Activated CD4-positive, alpha-beta T cell treated with anti-CD3 and anti-CD28 coated beads, Interleukin-2, amount 10 ng/mL, durations not matched to agents 24 days and 14 days (primary cell): ENCODE measurements at places on chromosomes 5 and 9. TPM values are rescaled to one million over a fixed set of nuclear protein-coding genes. Genes with fewer than 3 reads are reported as not detected.

DNA sequence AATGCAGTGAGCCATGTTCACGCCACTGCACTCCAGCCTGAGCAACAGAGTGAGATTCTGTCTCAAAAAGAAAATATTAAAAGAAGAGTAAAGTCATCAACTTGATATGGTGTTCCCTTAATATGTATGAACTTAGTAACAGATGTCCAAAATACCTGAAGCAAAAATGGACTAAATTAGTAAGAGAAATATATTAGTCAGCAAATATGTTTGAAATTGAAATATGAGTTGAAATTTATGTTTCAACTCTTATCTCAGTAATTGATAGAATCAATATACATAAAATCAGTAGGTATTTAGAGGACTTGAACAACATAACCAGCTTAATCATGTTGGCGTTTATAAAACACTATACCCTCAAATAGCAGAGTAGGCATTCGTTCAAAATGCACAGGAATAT lies 668.5 kb downstream of the ISL1 start:
- DNase-seq: no peak
- H3K27me3 ChIP-seq: no peaks in the 10 kb centered on the region
- no peak overlapping the region for H3K27ac ChIP-seq
- no peaks in the 10 kb centered on the region for H3K4me1 ChIP-seq

GRCh38 chr5:137432376-137432775 lies 66.8 kb downstream of the SPOCK1 start:
- H3K4me1 ChIP-seq: no peaks in the 10 kb centered on the region
- H3K27ac ChIP-seq: no peak overlapping the region
- DNase-seq: no peak
- no peaks in the 10 kb centered on the region for H3K36me3 ChIP-seq
- no peaks in the 10 kb centered on the region for H3K27me3 ChIP-seq

DNA sequence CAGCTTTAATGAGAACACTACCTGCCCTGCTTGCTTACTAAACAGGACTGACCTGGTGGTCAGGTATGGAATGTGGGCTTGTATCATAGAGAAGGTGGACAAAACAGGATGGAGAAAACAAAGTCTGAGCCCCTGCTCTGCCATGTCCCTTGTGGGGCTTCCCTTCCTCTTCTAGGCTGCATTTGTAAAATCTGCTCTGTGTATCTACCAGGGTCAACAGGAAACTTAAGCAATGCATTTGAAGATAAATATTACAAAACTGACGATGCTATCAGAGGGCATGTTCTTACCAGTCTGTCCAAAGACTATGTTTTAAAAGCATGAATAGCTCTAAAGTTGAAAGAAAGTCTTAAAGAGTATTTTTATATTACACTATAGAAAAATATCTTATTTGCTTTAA lies 228.7 kb downstream of the DCP2 start:
- H3K4me1 ChIP-seq: no peaks in the 10 kb centered on the region
- H3K4me3 ChIP-seq: no peak overlapping the region
- DNase-seq: no peak
- no peak overlapping the region for H3K27ac ChIP-seq

DNA sequence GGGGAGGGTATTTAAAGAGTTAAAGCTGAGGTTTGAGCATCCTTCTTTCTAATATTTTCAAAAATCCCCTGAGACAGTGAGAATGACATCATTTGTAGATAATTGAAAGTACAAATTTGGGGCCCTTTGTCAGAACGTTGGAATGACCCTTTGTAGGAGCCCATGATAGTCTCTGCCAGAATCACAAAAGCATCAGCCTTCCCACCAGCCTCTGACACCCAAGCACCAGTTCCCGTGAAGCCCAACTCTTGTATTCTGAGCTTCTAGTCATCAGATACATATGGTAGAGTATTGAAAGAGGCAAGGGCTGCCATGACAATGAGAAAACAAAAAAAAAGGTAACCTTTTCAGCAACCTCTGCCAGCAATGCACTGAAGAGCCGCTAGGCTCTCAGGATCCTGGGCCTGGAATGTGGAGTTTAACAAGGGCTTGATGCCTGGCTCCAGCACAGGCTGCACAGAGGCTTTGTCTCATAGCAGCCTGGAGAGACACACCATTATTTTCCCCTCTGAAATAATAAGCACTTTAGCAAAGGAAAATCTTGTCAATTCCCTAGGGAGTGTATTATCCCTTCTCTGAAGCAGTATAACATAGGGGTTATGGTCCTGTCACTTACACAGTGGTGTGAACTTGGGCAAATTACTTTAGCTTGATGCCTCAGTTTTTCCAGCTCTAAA lies 114.4 kb downstream of the ZNF608 start:
- no peak overlapping the region for H3K4me3 ChIP-seq
- no peak for DNase-seq
- peaks cover 3% of the 10 kb centered on the region for H3K27me3 ChIP-seq
- H3K4me1 ChIP-seq: no peaks in the 10 kb centered on the region

GRCh38 chr5:113807427-113807991 lies 294.0 kb downstream of the YTHDC2 start:
- H3K4me3 ChIP-seq: no peak overlapping the region
- H3K4me1 ChIP-seq: no peaks in the 10 kb centered on the region
- DNase-seq: no peak
- no peaks in the 10 kb centered on the region for H3K27me3 ChIP-seq

DNA sequence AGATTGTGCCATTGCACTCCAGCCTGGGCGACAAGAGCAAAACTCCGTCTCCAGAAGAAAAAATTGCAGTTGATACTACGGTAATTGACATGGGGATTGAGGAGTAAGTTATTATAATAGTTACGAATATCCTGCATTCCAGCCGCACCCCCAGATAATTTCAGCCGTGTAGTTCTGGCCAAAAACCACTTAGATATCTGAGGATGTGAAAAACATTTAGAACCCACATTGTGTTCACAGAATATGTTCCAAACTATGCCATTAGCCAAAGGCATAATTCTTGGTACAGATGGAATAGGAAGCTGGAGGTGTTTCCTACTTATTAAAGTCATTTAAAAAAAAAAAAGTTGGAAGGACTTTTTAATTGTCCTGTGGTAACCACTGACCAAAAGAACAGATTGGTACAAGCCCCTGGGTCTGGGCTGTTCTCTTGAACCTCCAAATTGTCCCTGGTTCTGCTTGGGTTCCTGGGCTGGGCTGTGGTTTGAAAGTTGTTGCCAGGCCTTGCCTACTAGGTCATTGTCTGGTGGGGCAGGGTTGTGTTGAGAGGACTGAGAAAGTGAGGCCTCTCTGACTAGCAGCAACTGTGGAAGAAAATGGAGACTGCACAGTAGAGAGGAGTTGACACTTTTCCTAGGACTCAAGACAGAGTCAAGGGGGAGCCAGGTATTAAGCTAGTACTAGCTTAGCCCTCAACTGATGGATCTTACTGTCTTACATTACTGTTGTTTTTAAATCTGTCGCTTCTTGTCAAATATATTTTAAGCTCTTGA lies 198.8 kb downstream of the NR3C1 start:
- H3K27me3 ChIP-seq: no peaks in the 10 kb centered on the region
- no peak overlapping the region for H3K4me3 ChIP-seq
- no peak overlapping the region for H3K27ac ChIP-seq

- H3K27me3 ChIP-seq: no peaks in the 10 kb centered on the region
- H3K4me1 ChIP-seq: no peaks in the 10 kb centered on the region
- no peak for DNase-seq
- no peaks in the 10 kb centered on the region for H3K36me3 ChIP-seq
- H3K27ac ChIP-seq: no peak overlapping the region
Measured at GRCh38 chr9:113707953-113708695, 168.0 kb upstream of the ZNF618 start.

- peaks cover 11% of the 10 kb centered on the region for H3K36me3 ChIP-seq
- peak overlapping the region; percentile 43 for H3K27ac ChIP-seq
- H3K27me3 ChIP-seq: no peaks in the 10 kb centered on the region
- DNase-seq: no peak
- peaks cover 36% of the 10 kb centered on the region for H3K4me1 ChIP-seq
Measured at GRCh38 chr5:56123531-56124243, 109.4 kb downstream of the ANKRD55 start.

GRCh38 chr9:5459289-5459829 lies 9.0 kb downstream of the CD274 start:
- peak; percentile 75 for DNase-seq
- peaks cover 58% of the 10 kb centered on the region for H3K4me1 ChIP-seq
- peak overlapping the region; percentile 85 for H3K27ac ChIP-seq

- H3K27ac ChIP-seq: no peak overlapping the region
- no peaks in the 10 kb centered on the region for H3K27me3 ChIP-seq
- H3K36me3 ChIP-seq: no peaks in the 10 kb centered on the region
- DNase-seq: no peak
- H3K4me1 ChIP-seq: no peaks in the 10 kb centered on the region
Measured at GRCh38 chr9:79012561-79012960, 559.2 kb upstream of the TLE4 start.

DNA sequence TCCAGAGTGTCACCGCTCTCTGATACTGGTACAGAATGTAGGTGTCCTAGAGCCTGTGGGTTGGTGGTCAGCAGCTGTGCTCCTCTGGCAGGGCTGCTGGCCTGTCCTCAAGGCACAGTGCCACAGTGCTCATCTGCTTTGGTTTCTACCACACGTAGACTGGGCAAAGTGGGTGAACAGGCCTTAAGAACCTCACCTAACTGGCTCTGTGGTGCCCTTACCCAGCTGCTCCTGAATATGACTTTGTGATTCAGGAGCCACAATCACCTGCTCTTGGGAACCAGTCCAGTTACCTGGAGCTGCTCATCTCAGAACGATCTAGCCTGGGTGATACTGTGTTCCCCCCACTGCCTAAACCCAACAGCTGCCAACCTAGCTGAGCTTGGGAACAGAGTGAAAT lies 6.4 kb downstream of the NOP16 start:
- no peak overlapping the region for H3K4me3 ChIP-seq
- no peaks in the 10 kb centered on the region for H3K27me3 ChIP-seq
- peaks cover 63% of the 10 kb centered on the region for H3K36me3 ChIP-seq
- H3K27ac ChIP-seq: no peak overlapping the region

DNA sequence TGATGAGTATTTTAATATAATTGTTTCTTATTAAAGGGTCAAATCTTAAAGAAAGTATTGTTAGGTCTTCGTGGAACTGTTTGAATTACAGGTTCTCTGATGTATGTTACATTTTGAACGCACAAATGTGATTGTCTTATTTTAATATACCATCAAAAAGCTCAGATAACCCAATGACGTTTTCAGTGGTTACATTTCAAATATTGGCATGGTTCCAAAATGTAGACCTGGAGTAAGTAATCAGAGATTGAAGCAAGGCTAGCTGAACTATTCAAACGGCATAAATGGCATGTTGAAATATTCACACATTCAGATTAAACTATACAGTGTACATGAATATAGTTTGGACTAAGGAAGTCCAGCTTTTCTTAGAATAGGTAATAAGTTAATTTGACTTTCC lies 281.7 kb upstream of the EFNA5 start:
- H3K4me3 ChIP-seq: no peak overlapping the region
- peaks cover 2% of the 10 kb centered on the region for H3K36me3 ChIP-seq
- no peak overlapping the region for H3K27ac ChIP-seq
- no peak for DNase-seq

GRCh38 chr5:151454166-151454565 lies 6.8 kb downstream of the SLC36A1 start:
- no peaks in the 10 kb centered on the region for H3K27me3 ChIP-seq
- H3K27ac ChIP-seq: no peak overlapping the region
- H3K4me3 ChIP-seq: no peak overlapping the region
- peaks cover 2% of the 10 kb centered on the region for H3K4me1 ChIP-seq
- DNase-seq: no peak

- H3K36me3 ChIP-seq: no peaks in the 10 kb centered on the region
- no peak overlapping the region for H3K4me3 ChIP-seq
- DNase-seq: no peak
- no peaks in the 10 kb centered on the region for H3K27me3 ChIP-seq
- H3K4me1 ChIP-seq: no peaks in the 10 kb centered on the region
Measured at GRCh38 chr5:145378226-145378625, 456.9 kb downstream of the PRELID2 start.

DNA sequence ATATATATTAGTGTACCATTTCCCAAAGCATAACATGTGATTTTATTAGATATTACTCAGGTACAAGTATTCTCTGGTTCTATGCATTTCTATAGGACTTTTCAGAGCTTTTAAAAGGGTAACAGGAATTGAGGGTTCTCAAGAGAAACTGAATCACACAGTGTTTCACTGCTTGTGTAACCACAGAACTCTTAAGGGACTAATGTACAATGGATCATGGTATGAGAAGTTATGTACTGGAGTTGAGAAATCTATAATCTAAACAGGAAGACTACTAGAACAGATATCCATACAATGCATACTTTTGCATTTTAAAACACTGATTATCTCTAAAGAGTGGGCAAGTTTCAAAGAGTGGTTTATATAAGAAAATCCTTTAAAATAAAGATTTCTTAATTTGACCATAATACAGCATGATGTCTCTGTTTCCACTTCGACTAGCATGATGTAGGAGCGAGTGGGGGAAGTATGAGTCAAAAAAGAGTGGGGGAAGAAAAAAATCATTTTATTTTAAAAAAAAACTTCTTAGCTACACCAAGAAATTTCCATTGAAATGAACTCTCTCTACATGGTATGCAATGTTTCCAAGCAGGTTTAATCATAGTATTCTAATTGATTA lies 183.5 kb downstream of the RFX3 start:
- no peak overlapping the region for H3K4me3 ChIP-seq
- no peaks in the 10 kb centered on the region for H3K27me3 ChIP-seq
- H3K36me3 ChIP-seq: peaks cover 1% of the 10 kb centered on the region
- H3K27ac ChIP-seq: peak overlapping the region; percentile 66
- DNase-seq: no peak
- peaks cover 15% of the 10 kb centered on the region for H3K4me1 ChIP-seq

- H3K4me3 ChIP-seq: no peak overlapping the region
- peaks cover 4% of the 10 kb centered on the region for H3K27me3 ChIP-seq
- no peak overlapping the region for H3K27ac ChIP-seq
- DNase-seq: no peak
- no peaks in the 10 kb centered on the region for H3K36me3 ChIP-seq
- H3K4me1 ChIP-seq: no peaks in the 10 kb centered on the region
Measured at GRCh38 chr5:130992621-130993020, 172.4 kb downstream of the HINT1 start.

GRCh38 chr5:86500947-86501346 lies 116.8 kb upstream of the COX7C start:
- DNase-seq: no peak
- no peaks in the 10 kb centered on the region for H3K27me3 ChIP-seq

GRCh38 chr5:89008291-89008690 lies 125.3 kb upstream of the MEF2C start:
- DNase-seq: no peak
- no peak overlapping the region for H3K4me3 ChIP-seq
- no peak overlapping the region for H3K27ac ChIP-seq
- no peaks in the 10 kb centered on the region for H3K4me1 ChIP-seq
- H3K27me3 ChIP-seq: peaks cover 3% of the 10 kb centered on the region
- H3K36me3 ChIP-seq: no peaks in the 10 kb centered on the region

GRCh38 chr5:53543401-53543800 lies 17.0 kb upstream of the NDUFS4 start:
- DNase-seq: no peak
- H3K27me3 ChIP-seq: peaks cover 23% of the 10 kb centered on the region
- H3K4me3 ChIP-seq: no peak overlapping the region
- no peak overlapping the region for H3K27ac ChIP-seq

- H3K4me3 ChIP-seq: no peak overlapping the region
- no peak overlapping the region for H3K27ac ChIP-seq
- H3K36me3 ChIP-seq: peaks cover 23% of the 10 kb centered on the region
- no peak for DNase-seq
Measured at GRCh38 chr5:154449786-154450185, 4.0 kb downstream of the SAP30L start.

- no peaks in the 10 kb centered on the region for H3K36me3 ChIP-seq
- peak overlapping the region; percentile 66 for H3K27ac ChIP-seq
- H3K4me1 ChIP-seq: peaks cover 39% of the 10 kb centered on the region
- H3K4me3 ChIP-seq: peak overlapping the region; percentile 60
Measured at GRCh38 chr9:124239249-124240073, 18.3 kb upstream of the NEK6 start.

Gene TMEM215
- not detected in 2 replicates for total RNA-seq

Gene LRRC19
- total RNA-seq: not detected in 2 replicates

Gene SLC6A7
- total RNA-seq: not detected in 2 replicates
